ENCODE measurements at places on chromosomes 7 and 10. TPM values are rescaled to one million over a fixed set of nuclear protein-coding genes. Genes with fewer than 3 reads are reported as not detected.

RARRES2 gene
- total RNA-seq, result not detected

KCNH2 gene
- total RNA-seq, result under 0.01 TPM

GOLGA7B gene
- total RNA-seq, result 0.06 TPM

ALOX5 gene
- not detected for total RNA-seq

PON1 gene
- total RNA-seq, result not detected

PDZD7 gene
- total RNA-seq, result 3.4 TPM

HOXA10 gene
- total RNA-seq, result under 0.01 TPM

MTG1 gene
- total RNA-seq, result 19.3 TPM

HTR7 gene
- total RNA-seq, result 3.4 TPM

SP8 gene
- total RNA-seq, result not detected

PTF1A gene
- total RNA-seq, result not detected

ACSL5 gene
- 0.92 TPM for total RNA-seq

PLCE1 gene
- 1.1 TPM for total RNA-seq

FAM25G gene
- not detected for total RNA-seq

MMP21 gene
- total RNA-seq, result not detected

FIGNL1 gene
- 11.1 TPM for total RNA-seq

AKR1D1 gene
- total RNA-seq, result not detected

NPY4R gene
- total RNA-seq, result not detected

WNT2 gene
- not detected for total RNA-seq

FOXI2 gene
- total RNA-seq, result not detected

HOGA1 gene
- 2.5 TPM for total RNA-seq

PLEKHA1 gene
- 19.9 TPM for total RNA-seq

NKX2-3 gene
- total RNA-seq, result not detected

NEUROG3 gene
- total RNA-seq, result not detected

ABCA13 gene
- under 0.01 TPM for total RNA-seq

LMOD2 gene
- total RNA-seq, result not detected

UCN3 gene
- total RNA-seq, result not detected

TMEM72 gene
- total RNA-seq, result not detected

TWNK gene
- total RNA-seq, result 3.3 TPM

USP54 gene
- total RNA-seq, result 7.0 TPM

MKLN1 gene
- 31.7 TPM for total RNA-seq

IFIT1B gene
- 0.06 TPM for total RNA-seq

PLPP4 gene
- total RNA-seq, result 0.25 TPM

PDK4 gene
- total RNA-seq, result 3.2 TPM

FAM25A gene
- total RNA-seq, result not detected
